Endothelial cell (in vitro differentiated cells): ENCODE measurements at places on chromosomes 12 and 14. TPM values are rescaled to one million over a fixed set of nuclear protein-coding genes. Genes with fewer than 3 reads are reported as not detected.
A peak's percentile ranks its signal among the peaks of the same experiment; 100 is the strongest.

DNA sequence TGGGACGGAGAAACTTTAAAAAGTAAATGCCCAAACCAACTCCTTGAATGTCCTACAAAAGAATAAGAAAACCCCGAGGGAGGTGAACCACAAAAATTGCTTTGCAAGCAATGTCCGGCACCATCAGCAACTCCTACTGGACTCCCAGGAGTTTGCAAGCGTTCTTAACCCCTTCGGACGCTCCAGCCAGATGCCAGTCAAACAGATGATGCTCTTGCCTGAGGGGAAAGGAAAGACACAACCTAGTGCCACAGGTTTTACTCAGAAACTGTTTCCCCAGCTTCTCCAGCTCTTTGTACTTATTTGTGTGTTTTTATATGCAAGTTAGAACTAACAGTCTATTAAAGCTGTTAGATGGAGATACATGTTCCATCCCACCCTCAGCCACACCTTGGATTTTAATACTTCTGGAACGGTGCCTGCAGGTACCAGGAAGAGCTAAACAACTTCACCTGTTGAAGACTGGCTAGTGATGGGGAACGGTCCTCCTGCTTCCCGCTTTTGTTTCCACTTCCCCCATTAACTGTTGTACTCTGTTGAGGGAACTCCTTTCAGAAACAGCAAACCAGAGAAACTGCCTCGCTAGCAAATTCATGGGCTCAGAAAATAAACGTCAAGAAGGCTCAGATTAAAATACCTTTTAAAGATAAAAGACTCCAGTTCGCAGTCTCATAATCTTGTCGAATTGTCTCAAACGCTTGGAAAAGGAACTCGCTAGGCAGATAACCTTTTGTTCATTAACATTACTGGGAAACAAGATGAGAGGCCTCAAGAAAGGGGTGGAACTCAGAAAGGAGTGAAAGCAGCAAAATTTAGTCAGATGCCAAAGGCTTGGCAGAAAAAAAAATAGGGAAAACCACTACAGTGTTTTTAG lies 1.1 kb upstream of the FERMT2 start:
- peak overlapping the region; percentile 88 for H3K27ac ChIP-seq
- peak overlapping the region; percentile 89 for H3K4me3 ChIP-seq
- peak; percentile 51 for DNase-seq
- peaks cover 15% of the 10 kb centered on the region for H3K27me3 ChIP-seq

- peaks cover 3% of the 10 kb centered on the region for H3K27me3 ChIP-seq
- H3K4me3 ChIP-seq = no peak overlapping the region
- no peak overlapping the region for H3K27ac ChIP-seq
- H3K4me1 ChIP-seq = peaks cover 4% of the 10 kb centered on the region
- H3K36me3 ChIP-seq = no peaks in the 10 kb centered on the region
- DNase-seq = no peak
Observed at GRCh38 chr12:103665971-103666370, 78.9 kb downstream of the STAB2 start.

- DNase-seq = peak; percentile 46
- H3K27me3 ChIP-seq = no peaks in the 10 kb centered on the region
- no peak overlapping the region for H3K27ac ChIP-seq
- no peak overlapping the region for H3K4me3 ChIP-seq
Observed at GRCh38 chr12:14138495-14138894, 157.1 kb upstream of the GRIN2B start.

- DNase-seq = no peak
- peaks cover 4% of the 10 kb centered on the region for H3K36me3 ChIP-seq
- H3K27me3 ChIP-seq = peaks cover 7% of the 10 kb centered on the region
- H3K4me1 ChIP-seq = no peaks in the 10 kb centered on the region
- no peak overlapping the region for H3K27ac ChIP-seq
Observed at GRCh38 chr14:65790172-65790815, 377.8 kb downstream of the FUT8 start.

GRCh38 chr12:72499244-72499643 lies 227.1 kb downstream of the TRHDE start:
- DNase-seq = no peak
- no peak overlapping the region for H3K4me3 ChIP-seq

GRCh38 chr12:109701064-109701463 lies 12.6 kb upstream of the FAM222A start:
- no peak for DNase-seq
- no peak overlapping the region for H3K27ac ChIP-seq
- H3K4me1 ChIP-seq = no peaks in the 10 kb centered on the region
- no peak overlapping the region for H3K4me3 ChIP-seq

DNA sequence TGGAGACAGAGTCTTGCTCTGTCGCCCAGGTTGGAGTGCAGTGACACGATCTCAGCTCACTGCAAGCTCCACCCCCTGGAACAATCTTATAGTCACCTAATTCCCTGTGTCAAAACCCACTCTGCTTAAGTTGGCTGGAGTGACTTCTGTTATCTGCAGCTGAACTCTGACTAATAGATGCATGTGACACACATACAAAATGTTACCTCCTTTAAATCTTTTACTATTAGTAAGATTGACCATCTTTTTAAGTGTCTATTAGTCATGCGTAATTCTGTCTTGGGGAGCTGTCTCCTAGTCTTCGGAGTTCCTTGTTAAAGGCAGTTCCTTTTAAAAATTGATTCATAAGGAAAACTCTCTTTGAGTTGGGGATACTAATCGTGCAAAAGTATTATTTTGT lies 7.4 kb downstream of the IFI27L1 start:
- DNase-seq = no peak
- H3K27ac ChIP-seq = no peak overlapping the region
- H3K4me3 ChIP-seq = no peak overlapping the region
- H3K4me1 ChIP-seq = peaks cover 3% of the 10 kb centered on the region
- H3K36me3 ChIP-seq = no peaks in the 10 kb centered on the region

DNA sequence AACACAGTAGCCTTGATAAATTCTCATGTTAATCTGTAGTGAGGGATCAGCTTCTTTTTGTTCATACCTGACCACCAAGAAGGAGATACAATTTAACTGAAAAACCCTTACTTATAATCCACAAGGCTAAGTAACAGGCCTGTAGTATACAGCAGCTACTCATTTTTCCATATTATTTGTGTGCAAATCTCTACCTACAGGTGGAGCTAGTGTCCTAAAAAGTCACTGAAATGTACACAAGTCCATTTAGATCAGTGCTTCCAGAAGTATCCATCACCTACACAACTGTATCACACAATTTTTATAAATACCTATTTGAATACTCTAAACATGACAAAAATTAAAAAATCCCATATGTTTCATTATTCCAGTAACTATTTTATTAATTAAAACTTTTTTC lies 173.2 kb downstream of the SLC35F4 start:
- H3K4me3 ChIP-seq = no peak overlapping the region
- H3K27me3 ChIP-seq = no peaks in the 10 kb centered on the region
- no peaks in the 10 kb centered on the region for H3K36me3 ChIP-seq
- H3K27ac ChIP-seq = no peak overlapping the region
- DNase-seq = no peak

DNA sequence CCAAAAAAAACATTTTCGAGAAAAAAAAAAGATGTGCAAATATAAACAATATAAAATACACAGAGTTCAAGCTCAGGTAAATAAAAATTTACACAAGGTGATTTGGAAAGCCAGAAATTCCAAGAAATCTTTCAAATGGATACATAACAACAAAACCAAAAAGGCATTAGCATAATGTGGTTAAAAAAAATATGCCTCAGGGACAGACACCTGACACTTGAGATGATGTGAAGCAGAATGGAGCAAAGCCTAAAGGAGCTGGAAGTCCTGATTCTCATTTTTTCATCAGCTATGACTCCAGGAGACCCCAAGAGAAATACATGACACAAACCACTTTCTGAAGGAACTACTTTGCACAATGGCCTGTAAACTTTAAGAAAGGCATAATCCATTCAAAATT lies 98.6 kb downstream of the PPP2R5E start:
- no peaks in the 10 kb centered on the region for H3K4me1 ChIP-seq
- no peak for DNase-seq
- H3K4me3 ChIP-seq = no peak overlapping the region
- no peak overlapping the region for H3K27ac ChIP-seq

- H3K4me3 ChIP-seq = no peak overlapping the region
- DNase-seq = no peak
- peak overlapping the region; percentile 96 for H3K27ac ChIP-seq
Observed at GRCh38 chr12:25388183-25388582, 137.5 kb upstream of the KRAS start.

DNA sequence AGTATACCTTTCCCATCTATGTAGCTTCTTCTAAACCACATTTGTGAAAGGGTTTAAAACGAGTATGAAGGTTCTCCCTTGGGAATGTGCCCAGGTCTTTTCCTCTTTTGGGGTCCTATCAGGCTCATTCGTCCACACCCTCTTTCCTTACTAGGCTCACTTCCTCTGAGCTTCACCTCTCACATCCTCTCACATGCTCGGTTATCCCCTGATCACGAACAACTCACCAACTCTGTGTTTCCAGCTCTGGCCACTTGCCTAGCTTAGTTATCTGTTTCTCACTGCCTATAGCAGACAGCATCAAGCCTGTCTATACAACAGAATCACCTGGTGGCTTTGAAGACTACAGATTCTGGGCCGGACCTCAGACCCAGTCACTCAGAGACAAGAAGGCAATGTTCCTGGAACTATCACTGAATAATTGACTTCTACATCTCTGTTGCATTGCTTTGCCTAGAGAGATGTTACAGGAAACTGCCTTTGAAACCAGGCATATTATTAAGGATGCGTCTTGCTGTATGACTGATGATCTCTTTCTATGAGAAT lies 158.2 kb downstream of the FOXN3 start:
- peaks cover 5% of the 10 kb centered on the region for H3K4me1 ChIP-seq
- H3K27ac ChIP-seq = peak overlapping the region; percentile 21
- H3K27me3 ChIP-seq = peaks cover 5% of the 10 kb centered on the region
- no peak overlapping the region for H3K4me3 ChIP-seq

DNA sequence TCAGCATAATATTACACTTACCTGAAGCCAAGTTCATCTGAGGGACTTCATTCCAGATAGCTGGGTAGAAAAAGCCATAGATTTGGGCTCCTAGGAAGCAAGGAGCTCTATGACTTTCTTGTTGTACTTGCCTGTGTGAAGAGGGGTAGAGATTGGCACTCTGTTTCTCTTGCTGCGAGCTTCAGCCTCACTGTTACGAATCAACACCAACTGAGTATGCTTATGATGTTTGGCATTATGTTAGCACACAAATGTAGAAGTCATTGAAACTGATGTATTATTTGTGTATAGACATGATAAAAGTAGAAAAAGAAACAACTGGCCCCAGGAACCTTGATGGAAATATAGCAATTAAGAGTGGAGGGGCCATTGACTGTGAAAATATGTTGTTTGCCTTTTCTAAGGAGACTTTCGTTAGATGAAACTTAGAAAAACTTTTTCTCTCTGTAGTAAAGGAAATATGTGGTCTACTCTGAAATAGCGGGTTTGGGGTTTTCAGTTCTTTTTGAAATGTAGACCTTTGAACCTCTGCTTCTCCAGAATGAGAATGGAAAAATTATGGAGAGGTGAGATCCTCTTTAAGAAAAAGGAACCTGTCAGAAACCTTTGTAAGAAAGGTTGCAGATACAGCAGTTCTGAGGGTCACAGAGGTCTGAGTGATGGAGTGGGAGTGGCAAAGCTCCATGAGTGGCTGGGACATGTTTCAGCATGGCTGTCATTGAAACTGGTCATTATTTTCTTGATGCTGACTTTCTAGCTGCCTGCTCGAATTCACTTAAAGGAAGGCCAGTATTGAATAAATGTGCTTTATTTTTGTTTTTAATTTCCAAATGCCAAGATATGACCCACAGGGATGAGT lies 159.9 kb downstream of the GCH1 start:
- DNase-seq = no peak
- H3K4me3 ChIP-seq = no peak overlapping the region
- peaks cover 30% of the 10 kb centered on the region for H3K4me1 ChIP-seq
- H3K27ac ChIP-seq = no peak overlapping the region

DNA sequence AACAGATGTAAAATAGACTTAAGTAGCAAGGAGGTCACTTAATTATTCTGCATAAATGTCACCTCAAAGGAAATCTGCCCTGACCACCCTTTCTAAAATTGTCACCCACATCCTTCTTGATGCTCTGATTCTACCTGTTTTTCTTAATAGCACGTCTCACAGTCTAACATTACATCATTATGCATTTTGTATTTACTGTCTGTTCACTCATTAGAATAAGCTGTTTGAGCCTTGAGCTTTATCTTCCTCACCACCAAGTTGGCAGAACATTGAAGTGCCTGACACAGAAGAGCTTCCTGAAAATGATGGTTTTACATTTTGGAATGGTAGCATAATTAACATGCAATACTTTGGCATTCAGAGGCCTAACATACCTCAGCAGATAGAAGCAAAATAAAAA lies 8.8 kb upstream of the TMEM117 start:
- no peaks in the 10 kb centered on the region for H3K36me3 ChIP-seq
- no peak overlapping the region for H3K27ac ChIP-seq
- H3K4me1 ChIP-seq = no peaks in the 10 kb centered on the region
- no peak for DNase-seq
- peaks cover 2% of the 10 kb centered on the region for H3K27me3 ChIP-seq

DNA sequence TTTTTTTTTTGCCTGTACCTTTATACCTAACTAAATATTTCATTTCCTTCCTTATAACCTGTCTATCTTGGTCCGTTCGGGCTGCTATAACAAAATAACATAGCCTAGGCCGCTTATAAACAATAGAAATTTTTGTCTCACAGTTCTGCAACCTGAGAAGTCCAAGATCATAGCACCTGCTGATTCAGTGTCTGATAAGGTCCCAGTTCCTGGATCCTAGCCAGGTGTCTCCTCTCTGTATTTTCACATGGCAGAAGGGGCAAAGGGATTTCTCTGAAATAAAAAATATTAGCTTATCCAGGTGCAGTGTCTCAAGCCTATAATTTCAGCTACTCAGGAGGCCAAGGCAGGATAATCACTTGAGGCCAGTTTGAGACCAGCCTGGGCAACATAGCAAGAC lies 1046.6 kb upstream of the USP15 start:
- DNase-seq = no peak
- H3K36me3 ChIP-seq = no peaks in the 10 kb centered on the region

GRCh38 chr14:90627478-90627877 lies 188.8 kb downstream of the TTC7B start:
- no peak for DNase-seq
- no peak overlapping the region for H3K4me3 ChIP-seq
- peak overlapping the region; percentile 77 for H3K27ac ChIP-seq
- peaks cover 37% of the 10 kb centered on the region for H3K4me1 ChIP-seq

SLC39A2 gene
- not detected for total RNA-seq

TCL1B gene
- not detected for total RNA-seq

CD163 gene
- total RNA-seq = 0.90 TPM

SPSB2 gene
- 6.7 TPM for total RNA-seq

ABHD4 gene
- total RNA-seq = 77.7 TPM

SYNDIG1L gene
- 1.1 TPM for total RNA-seq

KIF5A gene
- total RNA-seq = 0.46 TPM
